ENCODE measurements at places on chromosomes 16 and 17.

DNA sequence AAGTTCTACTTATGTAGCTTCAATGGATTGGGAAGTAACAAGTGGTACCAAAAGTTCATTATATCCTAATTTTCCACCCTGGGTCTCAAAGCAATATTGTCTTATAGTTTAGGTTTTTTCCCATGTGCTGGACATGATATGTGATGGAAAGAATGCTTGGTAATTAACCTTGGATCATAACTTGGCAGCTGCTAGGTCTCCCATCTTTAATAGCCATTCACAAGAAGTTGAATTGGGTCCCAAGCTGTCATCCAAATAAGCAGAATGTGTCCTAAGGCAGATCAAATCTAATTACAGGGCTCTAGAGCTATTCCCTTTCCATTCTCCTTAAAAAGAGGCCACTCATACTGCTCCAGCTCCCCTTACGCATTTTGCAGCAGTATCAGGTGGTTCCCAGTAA, 44.7 kb upstream of the KCNJ16 start:
- DNase-seq: no peak

- no peak for DNase-seq
These were observed 151.0 kb downstream of the VPS53 start for GRCh38 chr17:563616-564015.

- DNase-seq: no peak
These were observed 322.5 kb downstream of the CDH8 start for GRCh38 chr16:61713787-61714186.

DNA sequence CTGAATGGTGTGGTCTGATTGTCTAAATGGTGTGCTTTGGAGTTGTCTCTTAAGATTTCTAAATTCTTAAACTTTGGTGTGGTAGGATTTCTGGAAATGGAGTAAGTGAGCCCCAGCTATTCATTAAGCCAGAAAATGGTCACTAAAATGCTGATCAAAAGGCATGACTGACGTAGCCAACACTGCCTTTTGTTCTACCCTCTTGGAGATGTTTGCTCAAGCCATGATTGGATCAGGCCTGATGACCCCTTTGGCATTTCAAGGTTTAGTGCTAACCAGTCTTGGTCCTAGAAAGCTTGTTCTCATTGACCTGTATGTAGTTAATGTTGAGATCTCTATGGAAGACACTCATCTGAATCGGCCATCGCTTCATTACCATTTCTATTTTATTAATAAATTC, 68.0 kb downstream of the KNOP1 start:
- no peak for DNase-seq

GRCh38 chr16:4487955-4488498, 11.8 kb downstream of the HMOX2 start:
- DNase-seq: no peak

DNA sequence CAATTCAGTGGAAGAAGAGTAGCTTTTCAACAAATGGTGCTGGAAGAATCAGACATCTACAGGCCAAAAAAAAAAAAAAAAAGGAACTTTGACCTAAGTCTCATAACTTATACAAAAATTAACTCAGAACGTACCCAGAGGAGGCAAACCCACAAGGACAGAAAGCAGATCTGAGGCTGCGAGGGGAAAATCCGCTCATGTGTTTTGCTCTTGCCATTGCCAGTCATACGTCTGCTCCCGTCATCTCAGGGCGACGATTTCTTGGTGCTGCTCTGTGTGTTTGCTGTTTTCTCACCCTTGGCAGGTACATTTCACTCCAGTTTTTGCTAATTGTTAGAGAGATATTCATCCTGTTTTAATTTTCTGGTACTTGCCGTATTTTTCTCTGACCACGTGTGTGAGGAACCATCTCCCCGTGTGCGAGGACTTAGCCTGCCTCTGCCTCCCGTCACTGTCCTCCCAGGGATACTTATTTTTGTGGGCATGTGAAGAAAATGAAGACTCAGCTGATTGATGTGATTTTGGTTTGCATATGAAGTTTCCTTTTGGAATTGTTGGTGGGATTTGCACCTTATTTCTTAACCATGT, 33.4 kb upstream of the ACSF3 start:
- no peak for DNase-seq

Data from NCI-H1436 (cell line).